Fibroblast of lung (primary cell): ENCODE measurements at places on chromosomes 11 and 22.
A peak's percentile ranks its signal among the peaks of the same experiment; 100 is the strongest.

- no peak for DNase-seq
These were observed 20.2 kb upstream of the FEZ1 start for GRCh38 chr11:125516245-125516644.

GRCh38 chr11:115920092-115920461 is 415.9 kb upstream of the CADM1 start:
- DNase-seq, result peak; percentile 73

DNA sequence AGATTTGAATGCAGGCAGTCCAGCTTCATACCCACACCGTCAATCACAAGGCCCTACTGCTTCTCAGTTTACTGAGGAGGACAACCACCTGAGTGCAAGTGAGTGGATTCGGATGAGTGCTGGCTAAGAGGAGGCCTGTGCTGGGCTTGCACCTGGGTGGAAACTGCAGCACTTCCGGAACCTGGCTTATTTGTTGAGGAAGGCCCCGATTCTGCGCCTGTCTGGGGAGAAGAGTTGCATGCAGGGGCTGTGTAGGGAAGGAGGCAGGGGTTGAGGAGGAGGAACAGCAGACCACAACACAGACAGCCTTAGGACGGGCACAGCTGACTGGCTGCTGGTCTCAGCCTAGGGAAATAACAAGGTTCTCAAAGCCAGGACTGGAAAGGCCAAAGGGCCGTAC is 20.8 kb downstream of the ABTB2 start:
- DNase-seq, result no peak

DNA sequence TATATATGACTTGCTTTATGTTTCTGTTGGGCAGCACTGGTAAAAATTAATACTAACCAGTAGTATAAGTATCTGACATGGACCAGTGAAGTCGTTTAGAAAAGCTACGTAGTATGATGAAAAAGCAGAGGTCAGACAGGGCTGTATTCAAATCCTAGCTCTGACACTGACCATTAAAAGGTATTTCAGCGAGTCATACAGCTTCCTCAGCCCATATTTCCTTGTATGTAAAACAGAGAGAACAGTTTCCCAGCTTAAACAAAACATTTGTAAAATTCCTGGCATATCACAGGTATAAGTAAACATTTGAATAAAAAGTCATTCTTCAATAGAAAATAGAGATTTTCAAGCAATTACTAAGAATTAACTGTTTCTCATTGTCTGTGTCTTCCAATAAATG is 4.2 kb downstream of the NOX4 start:
- DNase-seq, result peak; percentile 71

DNA sequence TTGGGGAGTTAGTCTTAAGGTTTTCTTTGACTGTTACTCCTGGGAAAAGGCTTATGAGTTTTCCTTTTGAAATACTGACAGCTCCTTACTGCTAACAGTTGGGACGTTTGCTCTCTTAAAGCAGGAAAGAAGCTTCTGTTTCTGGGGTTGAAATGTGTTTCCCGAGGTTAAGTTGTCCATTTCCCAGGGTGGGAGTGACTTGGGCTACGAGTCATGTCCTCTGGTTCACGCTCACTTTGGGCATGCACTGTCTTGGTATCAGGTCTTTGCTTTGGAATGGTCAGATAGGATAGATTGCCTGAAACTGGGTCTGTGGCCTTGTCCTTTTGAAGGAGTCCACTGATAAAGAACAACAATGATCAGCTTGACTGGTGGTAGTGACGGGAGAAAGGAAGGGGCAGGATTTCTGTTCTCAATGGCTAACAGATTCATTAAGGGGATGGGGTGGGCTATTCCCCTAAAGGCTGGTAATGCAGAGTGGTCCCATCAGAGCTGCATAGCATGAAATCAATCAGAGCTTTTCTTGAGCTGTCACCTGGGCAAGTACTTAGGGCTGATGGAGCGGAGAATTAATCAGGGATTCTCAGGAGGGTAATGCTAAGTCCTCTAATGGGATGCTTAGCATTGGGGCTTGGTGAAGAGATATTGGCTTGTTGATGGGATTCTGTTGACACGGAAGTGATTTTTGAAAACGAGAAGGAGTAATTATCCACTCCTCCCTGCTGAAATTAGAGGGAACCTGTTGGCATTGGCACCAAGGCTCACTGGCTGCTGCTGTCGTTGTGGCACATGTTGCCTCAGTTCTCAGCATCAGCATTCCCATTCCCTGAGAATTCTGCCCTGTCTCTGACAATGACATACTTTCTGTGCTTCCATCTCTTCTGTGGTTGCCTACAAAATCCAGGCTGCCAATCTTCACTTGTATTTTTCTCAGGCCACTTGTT is 81.6 kb downstream of the TEAD1 start:
- DNase-seq, result no peak

DNA sequence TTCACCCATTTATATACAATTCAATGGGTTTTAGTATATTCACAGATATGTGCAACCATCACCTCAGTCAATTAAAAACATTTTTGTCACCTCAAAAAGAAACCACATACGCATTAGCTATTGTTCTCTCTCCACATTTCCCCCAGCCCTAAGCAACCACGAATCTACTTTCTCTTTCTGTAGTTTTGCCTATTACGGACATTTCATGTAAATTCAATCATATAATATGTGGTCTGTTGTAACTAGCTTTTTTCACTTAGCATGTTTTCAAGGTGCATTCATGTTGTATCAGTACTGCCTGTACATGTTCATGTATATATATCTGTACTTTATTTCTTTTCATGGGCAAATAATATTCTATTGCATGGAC is 104.7 kb upstream of the RRM1 start:
- no peak for DNase-seq

- DNase-seq, result no peak
These were observed 10.5 kb downstream of the UCP2 start for GRCh38 chr11:73972187-73972586.

- DNase-seq, result no peak
These were observed 1.4 kb downstream of the ADM start for GRCh38 chr11:10305964-10306918.

DNA sequence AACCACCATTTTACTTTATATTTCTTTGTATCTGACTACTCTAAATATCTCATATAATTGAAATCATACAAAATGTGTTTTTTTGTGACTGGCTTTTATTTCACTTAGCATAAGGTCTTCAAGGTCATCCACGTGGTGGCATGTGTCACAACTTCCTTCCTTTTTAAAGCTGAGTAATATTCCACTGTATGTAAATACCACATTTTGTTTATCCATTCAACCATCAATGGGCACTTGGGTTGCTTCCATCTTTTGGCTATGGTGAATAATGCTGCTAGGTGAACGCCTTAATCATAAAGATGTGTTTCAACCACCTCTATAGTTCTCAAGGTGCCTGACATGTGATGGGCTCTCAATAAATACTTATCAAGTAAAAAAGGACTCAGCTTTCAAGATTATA is 15.5 kb downstream of the RAB30 start:
- DNase-seq, result no peak

GRCh38 chr11:8934742-8935488 is 2.2 kb upstream of the C11orf16 start:
- DNase-seq, result peak; percentile 58

- no peak for DNase-seq
These were observed 10.1 kb upstream of the LRP5 start for GRCh38 chr11:68302256-68302655.

- DNase-seq, result peak; percentile 65
These were observed 14.9 kb downstream of the SLC25A18 start for GRCh38 chr22:17578136-17578754.

DNA sequence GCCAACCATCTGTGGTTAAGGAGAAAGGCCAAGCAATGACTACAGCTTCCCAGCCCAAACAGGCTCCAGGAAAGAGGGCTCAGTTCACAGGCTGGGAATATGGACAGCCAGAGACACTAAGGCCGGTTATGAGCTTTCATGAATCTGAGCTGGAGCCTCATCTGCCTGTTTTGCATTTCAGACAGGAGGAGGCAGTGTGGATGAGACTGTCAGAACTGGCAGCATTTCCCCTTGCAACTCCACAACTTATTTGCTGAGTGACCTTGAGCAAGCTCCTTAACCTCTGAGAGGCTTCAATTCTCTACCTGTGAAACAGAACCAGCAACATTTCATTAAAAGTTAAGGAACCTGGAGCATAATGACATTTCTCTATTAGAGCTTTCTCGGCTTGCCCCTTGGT is 264.0 kb downstream of the ETS1 start:
- DNase-seq, result no peak

- no peak for DNase-seq
These were observed 138.7 kb downstream of the TRIM29 start for GRCh38 chr11:119999220-119999619.

DNA sequence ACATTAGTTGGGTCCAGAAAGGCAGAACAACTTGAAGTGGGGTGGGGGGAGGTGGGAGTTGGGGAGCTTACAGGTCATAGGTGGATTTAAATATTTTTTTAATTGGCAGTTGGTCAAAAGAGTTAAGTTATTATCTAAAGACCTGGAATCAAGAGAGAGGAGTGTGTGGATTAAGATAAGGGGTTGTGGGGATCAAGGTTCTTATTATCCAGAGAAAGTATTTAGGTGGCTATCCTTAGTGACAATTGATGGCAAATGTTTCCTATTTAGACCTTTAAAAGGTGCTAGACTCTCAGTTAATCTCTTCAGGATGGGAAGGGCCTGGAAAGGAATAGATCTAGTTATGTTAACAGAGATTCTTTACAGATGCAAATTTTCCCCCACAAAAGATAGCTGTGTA is 120.7 kb upstream of the OR9Q1 start:
- DNase-seq, result no peak

GRCh38 chr11:115042002-115042401 is 363.7 kb downstream of the NXPE2 start:
- DNase-seq, result no peak

GRCh38 chr11:28077521-28077920 is 30.4 kb downstream of the KIF18A start:
- no peak for DNase-seq

GRCh38 chr11:119172513-119172912 is 4.0 kb downstream of the NLRX1 start:
- DNase-seq, result no peak

GRCh38 chr22:17120281-17120680 is 879 bp downstream of the TMEM121B start:
- peak; percentile 36 for DNase-seq

- no peak for DNase-seq
These were observed 28.3 kb downstream of the DRD2 start for GRCh38 chr11:113446938-113447337.

GRCh38 chr11:16946477-16947282 is 67.5 kb downstream of the PLEKHA7 start:
- no peak for DNase-seq

GRCh38 chr11:64125676-64126075 is 40.2 kb downstream of the MACROD1 start:
- no peak for DNase-seq

- DNase-seq, result no peak
These were observed 6.8 kb upstream of the ANKRD13D start for GRCh38 chr11:67282155-67282875.
